ENCODE measurements at places on chromosomes 7 and 10. TPM values are rescaled to one million over a fixed set of nuclear protein-coding genes. Genes with fewer than 3 reads are reported as not detected.

DNA sequence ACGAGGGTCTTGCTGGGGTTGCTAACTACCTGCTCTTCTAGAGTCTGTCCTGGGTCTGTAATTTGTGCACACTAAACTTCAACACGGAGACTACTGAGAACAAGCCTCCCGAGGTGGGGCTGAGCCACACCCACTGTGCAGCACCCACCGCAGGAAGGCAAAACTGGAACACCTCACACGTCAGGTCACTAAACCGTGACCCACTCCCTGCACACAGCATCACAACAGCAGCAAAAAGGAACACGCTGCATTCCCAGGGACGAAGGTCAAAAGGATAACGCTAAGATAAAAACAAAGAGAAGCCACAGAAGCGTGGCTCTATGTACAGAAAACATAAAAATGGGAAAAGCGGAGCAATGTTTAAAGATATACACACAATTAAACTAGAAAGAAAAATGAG lies 170.1 kb downstream of the MAD1L1 start:
- no peak for DNase-seq

- DNase-seq: no peak
Observed at GRCh38 chr10:97689559-97690020, 2.5 kb upstream of the AVPI1 start.

Gene OR13A1
- polyA plus RNA-seq: 0.06 TPM

DNA sequence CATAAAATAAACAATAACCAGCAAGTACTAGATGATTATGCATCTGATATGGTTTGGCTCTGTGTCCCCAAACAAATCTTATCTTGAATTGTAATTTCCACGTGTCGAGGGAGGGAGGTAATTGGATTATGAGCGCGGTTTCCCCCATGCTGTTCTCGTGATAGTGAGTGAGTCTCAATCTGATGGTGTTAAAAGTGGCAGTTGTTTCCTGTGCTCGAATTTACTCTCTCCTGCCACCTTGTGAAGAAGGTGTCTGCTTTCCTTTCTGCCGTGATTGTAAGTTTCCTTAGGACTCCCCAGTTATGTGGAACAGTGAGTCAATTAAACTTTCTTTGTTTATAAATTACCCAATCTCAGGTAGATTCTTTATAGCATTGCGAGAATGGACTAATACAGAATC lies 15.1 kb downstream of the CNTNAP2 start:
- DNase-seq: no peak

Gene PLOD3
- polyA plus RNA-seq: 50.0 TPM

Gene PNLIPRP3
- not detected for polyA plus RNA-seq

- no peak for DNase-seq
Observed at GRCh38 chr10:51063659-51064535, 10.4 kb upstream of the PRKG1 start.
